ENCODE measurements at places on chromosomes 12 and 14.

GRCh38 chr14:24576771-24577170 lies 721 bp upstream of the CTSG start:
- no peak for DNase-seq

GRCh38 chr12:132194056-132194455 lies 49.8 kb downstream of the NOC4L start:
- no peak for DNase-seq

- DNase-seq = no peak
Observed at GRCh38 chr14:61477712-61478462, 156.5 kb downstream of the PRKCH start.

DNA sequence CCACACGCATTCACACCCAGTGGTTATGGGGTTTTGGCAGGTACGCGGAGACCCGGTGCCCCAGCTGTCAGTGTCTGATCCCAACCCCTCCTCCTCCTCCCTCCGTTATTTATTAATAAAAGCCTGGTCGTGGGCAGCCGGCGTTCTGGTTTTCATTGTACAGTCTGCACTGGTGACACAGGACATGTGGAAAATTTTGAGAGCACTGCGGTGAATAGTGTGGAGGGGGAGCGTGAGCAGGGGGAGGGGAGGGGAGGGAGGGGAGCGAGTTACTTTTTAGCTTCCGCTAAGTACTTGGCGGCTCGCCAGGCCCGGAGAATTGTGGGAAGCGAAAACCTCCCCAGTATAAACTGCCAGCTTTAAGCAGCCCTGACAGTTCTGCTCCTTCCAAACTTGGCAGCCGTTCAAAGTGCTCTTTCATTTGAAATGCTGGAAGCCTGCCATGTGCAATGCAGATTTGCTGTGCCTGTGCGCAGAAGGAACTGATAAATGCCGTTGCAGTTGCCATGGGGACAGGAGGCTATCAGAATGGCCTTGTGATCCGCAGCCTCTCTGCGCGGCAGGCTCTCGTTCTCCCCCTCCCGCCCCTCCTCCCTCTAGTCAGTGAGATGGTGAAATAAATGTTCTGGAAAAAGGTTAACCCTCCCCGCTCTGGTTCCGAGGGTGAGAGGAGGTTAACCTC lies 11.7 kb upstream of the IRF2BPL start:
- peak; percentile 98 for DNase-seq

- no peak for DNase-seq
Observed at GRCh38 chr14:53381895-53382294, 228.8 kb upstream of the DDHD1 start.

- DNase-seq = no peak
Observed at GRCh38 chr14:75602503-75602902, 24.1 kb downstream of the FLVCR2 start.

DNA sequence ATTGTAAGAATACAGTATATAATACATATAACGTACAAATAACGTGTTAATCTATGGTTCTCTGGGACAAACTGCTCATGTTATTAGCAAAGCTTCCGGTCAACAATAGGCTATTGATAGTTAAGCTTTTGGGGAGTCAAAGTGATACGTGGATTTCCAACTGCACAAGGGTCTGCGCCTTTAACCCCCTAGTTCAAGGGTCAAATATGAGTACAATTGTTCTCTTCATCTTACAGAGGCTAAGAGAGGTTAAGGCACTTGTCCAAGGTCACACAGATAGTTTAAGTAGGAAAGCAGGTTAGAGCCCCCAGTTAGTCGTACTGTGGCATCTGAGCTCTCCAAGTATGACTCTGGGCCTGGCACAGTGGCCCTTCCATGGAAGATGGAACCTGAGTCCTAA lies 204.3 kb upstream of the KRR1 start:
- DNase-seq = no peak

- no peak for DNase-seq
Observed at GRCh38 chr14:85313560-85314207, 216.3 kb upstream of the FLRT2 start.

DNA sequence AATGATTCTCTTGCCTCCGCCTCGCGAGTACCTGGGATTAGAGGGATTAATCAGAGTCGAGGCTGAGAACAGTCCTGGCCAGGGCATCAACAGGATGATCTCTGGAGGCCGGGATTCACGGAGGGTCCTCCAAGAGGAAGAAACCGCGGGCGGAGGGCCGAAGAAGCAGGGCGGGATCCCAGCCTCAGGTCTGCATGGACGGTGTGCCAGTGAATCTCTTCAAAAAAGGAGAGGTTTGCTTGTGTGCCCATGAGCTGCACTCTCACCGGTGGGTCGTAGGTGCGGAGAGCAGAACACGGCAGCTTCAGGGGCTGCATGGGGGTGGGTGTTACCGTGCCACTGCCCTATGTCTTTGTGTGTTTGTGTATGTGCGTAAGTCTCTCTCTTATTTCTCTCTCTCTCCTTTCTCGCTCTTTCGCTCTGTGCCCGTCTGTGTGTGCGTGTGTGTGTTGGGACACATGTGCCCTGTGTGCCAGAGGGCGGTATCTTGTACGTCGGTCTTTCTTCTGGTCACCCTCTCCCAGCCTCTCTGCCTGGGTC lies 768.2 kb upstream of the ALG10B start:
- DNase-seq = no peak

- no peak for DNase-seq
Observed at GRCh38 chr14:81363746-81364378, 36.3 kb downstream of the STON2 start.

GRCh38 chr14:54182419-54183045 lies 214.3 kb upstream of the CDKN3 start:
- DNase-seq = no peak

DNA sequence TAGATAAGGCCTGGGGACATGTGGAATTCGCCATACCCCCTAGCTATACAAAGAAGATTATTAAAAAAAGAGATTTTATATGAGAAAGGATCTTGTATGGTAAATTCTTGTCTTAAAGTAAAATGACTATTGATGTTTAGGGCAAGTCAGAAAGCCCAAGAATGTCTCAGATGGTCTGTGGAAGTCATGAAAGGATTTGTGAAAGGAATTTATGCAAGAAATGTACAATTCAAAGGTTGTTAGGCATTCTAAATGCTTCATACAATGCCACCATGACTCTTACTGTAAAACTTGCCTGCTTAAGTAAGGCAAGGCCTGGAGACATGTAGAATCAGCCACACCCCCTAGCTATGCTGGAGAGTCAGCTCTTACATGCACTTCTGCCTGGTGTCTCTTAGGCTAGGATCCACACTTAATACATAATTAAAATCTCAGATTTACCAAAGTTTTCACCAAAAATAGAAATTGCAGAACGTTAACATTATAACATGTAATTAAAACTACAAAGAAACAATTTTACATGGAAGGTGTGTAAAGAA lies 8.9 kb upstream of the ETNK1 start:
- DNase-seq = no peak

DNA sequence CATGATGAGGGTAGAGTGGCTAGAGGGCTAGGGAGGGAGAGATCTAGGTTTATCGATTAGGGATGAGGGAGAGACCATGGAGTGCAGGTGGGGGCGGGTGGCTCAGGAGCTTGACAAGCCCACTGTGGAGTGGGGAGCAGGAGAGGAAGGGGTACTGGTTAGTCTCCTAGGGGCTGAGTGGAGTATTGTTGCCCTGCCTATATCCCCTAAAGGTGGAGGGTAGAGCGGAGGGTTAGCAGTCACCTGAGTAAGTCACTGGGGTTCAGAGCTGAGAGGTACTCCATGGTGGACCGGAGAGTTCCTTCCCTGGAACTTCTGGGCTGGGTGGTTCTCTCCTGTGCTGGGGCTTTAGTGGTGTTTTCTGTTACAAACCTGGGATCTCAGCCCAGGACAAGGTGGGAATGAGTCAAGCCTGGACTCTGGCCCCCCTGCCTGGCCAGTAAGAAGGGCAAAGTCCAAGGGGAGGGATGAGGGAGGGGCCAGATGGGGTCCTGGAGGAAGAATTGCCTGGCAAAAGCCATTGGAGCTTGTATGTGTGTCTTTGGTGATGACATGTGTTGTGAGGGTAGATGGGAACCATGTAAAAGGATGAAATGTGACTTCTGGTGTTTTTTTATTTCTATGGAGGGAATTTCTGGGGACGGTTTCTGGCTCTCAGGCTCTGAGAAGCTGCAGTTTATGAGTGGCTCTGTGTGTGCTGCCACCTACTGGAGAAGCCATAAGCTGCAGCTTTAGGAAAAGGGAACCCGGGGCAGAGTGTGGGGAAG lies at the start of gene CIDEB:
CIDEB (minus strand) TSS at position 403 of the 767 bp plus-strand sequence; CDS start at position 284, 119 bp downstream.
- no peak for DNase-seq

DNA sequence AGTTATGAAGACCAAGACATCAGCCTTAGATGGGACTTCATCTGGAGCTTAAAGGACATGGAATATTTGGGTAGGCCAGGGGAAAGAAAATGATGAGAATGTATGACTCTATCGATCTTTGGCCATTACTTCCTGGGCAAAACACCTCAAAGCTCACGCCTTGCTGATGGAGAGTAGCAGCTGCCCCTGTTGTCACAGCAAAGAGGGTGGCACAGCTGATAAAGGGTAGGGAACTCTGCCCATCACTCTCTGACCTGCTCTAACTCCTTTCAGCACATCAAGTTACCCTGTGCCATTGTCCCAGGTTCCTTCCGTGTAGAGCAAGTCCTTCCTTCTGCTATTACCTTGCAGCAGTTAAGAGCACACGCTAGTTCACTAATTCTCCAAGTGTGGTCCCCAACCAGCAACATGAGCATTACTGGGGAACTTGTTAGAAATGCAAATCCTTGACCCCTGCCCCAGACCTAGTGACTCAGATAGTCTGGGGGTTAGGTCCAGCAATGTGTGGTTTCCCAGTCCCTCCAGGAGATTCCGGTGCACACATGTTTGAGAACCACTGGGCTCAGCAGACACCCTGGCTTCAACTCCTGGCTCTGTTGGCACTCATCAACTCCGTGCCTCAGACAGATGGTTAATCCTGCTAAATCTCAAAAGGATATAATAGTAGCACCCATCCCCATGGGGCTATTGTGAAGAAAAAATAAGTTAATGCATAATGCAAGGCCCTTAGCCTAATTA lies 93.7 kb upstream of the EEA1 start:
- DNase-seq = no peak

DNA sequence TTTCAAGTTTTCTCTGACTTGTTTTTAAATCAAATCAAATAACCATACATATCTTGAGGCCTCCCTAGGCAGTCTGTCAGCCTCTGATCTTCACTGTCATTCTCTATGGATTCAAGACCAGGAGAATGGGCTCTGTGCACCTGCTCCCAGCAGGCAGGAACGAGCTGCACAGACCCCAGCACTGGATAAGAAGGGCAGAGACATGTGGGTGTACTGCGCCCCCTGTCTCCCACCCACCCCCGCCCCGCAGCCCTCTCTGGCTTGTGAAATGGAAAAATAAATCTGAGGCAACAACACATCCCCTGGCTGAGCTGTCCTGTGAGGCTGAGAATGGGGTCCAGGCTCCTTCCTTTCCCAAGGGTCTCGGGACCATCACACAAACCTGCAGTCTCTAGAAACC lies 26.3 kb downstream of the CLMN start:
- no peak for DNase-seq

- no peak for DNase-seq
Observed at GRCh38 chr14:55581342-55581771, 1.4 kb downstream of the KTN1 start.

DNA sequence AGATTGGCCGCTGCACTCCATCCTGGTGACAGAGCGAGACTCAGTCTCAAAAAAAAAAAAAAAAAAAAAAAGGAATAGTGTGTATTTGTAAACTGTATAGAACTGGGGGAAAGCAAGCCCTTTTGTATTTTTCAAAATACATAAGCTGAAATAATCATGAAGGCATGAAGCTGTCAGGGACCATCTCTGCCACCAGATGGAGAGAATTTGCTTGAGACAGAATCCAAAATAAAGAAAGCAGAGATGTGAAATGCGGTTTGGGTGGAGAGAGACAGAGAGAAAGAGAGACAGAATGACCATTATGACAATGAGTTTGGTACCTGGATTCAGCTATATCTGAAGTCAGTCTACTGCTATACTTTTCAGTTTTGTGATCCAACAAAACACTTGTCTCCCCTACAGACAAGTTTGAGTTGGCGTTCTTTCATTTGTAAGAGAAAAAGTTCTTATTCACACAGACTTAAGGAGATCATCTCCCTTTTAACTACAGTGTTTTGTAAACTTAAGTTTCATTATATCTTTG lies 155.7 kb upstream of the LRIG3 start:
- DNase-seq = no peak

- DNase-seq = no peak
Observed at GRCh38 chr14:22566845-22567244, 22.2 kb downstream of the DAD1 start.

- no peak for DNase-seq
Observed at GRCh38 chr12:111519083-111519482, 80.0 kb downstream of the ATXN2 start.

GRCh38 chr14:63686926-63687325 lies 40.9 kb downstream of the SGPP1 start:
- DNase-seq = no peak

DNA sequence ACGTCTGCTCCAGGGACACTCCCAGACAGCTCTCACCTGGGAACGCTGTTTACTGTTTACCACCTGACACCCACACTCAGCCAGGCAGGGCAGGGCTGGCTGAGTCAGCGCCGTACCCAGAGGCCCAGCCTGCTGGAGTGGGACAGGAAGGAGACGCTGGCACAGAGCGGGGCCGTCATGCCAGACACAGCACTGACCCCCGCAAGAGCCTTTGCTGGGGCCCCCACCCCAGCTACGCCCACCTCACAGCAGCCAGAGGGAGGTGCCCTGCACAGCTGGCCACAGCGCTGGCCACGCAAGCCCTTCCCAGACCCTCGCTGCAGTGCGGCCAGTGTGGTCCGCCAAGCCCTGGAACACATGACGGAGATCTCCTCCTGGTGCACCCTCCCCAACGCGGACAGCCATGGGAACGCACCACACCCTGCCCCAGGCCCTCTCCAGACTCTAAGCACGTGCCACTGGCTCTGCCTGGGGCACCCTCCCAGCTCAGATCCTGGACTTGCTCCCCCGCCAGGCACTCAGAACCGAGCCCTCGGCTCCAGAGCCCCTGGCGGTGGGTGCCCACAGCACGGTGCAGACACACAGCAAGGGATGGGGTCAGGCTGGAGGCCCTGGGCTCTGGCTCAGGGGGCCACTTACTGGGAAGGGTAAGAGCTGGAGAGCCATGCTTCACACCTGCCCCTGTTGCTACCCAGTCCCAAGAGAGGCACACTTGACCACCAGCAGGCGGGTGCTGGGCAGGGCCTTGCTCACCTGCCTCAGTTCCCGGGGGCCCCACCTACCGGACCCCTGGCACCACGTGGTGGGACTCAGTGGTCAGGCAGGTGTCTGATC lies 5.7 kb downstream of the AHNAK2 start:
- DNase-seq = peak; percentile 74

DNA sequence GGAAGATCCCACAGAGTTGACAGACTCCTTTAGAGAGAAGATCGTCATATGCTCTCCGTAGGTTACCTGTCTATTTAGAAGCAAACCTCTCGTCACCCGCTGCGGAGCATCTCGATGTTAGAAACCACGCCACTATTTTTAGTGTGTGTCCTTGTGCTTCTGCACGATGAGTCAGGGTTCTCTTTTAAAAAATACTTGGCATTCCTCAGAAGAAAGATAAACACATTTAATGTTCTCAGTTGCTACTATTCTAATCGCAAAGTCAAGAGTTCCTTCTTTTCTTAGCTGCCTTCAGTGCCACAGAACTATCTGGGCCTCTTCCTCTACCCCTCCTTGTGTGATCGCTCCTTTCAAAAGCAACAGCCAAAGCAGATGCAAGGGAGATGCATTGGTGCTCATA lies 192.4 kb downstream of the PELI2 start:
- no peak for DNase-seq

GRCh38 chr14:52351233-52352060 lies 37.3 kb downstream of the PTGER2 start:
- DNase-seq = peak; percentile 49

- DNase-seq = no peak
Observed at GRCh38 chr12:93137656-93138612, 208.8 kb upstream of the EEA1 start.

All from left hindlimb (tissue), 1 donor.